ENCODE measurements at places on chromosomes 7 and 10.

GRCh38 chr7:55240418-55241142 lies 124.6 kb upstream of the LANCL2 start:
- DNase-seq = no peak

DNA sequence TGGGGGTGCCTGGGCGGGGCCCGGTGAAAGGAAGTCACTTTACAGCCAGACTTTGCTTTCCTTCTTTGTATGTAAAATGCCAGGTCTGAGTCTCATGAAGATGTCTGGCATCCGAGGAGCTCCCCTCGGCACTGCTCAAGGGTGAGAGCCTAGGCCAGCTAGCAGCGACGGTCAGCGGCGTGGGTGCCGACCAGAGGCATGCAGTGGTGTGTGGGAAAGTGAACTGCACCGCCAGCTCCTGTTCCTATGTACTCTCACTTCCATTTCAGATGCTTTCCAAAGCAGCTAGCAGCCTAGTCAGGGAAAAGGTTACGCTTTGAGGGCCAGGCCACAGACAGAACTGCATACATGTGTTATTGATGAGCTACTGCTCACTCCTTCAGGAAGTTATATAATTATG lies 172.8 kb downstream of the ZMYND11 start:
- no peak for DNase-seq

- DNase-seq = no peak
Observed at GRCh38 chr7:29884399-29885272, 78.3 kb downstream of the WIPF3 start.

- no peak for DNase-seq
Observed at GRCh38 chr10:5092848-5093790, 1.1 kb upstream of the AKR1C3 start.

- no peak for DNase-seq
Observed at GRCh38 chr7:101902680-101903514, 85.5 kb downstream of the CUX1 start.

Measured in GM04504 (cell line).